ENCODE measurements at places on chromosomes 1 and 21.

DNA sequence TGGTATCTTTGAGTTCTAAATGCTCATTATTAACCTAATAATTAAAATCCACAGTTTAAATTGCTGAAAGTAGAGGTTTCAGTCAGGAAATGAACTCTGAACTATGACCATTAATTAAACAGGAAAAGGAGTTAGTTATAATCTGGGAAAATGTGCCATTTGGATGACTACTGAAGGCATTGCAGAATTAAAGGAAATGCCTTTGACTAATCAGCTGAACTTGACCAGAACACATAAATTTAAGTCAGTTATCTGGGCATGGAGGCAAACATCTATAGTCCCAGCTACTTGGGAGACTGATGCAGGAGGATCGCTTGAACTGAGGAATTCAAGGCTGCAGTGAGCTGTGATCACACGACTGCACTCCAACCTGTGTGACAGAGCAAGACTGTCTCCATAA lies 31.9 kb downstream of the SLC44A5 start:
- peak; percentile 15 for DNase-seq

DNA sequence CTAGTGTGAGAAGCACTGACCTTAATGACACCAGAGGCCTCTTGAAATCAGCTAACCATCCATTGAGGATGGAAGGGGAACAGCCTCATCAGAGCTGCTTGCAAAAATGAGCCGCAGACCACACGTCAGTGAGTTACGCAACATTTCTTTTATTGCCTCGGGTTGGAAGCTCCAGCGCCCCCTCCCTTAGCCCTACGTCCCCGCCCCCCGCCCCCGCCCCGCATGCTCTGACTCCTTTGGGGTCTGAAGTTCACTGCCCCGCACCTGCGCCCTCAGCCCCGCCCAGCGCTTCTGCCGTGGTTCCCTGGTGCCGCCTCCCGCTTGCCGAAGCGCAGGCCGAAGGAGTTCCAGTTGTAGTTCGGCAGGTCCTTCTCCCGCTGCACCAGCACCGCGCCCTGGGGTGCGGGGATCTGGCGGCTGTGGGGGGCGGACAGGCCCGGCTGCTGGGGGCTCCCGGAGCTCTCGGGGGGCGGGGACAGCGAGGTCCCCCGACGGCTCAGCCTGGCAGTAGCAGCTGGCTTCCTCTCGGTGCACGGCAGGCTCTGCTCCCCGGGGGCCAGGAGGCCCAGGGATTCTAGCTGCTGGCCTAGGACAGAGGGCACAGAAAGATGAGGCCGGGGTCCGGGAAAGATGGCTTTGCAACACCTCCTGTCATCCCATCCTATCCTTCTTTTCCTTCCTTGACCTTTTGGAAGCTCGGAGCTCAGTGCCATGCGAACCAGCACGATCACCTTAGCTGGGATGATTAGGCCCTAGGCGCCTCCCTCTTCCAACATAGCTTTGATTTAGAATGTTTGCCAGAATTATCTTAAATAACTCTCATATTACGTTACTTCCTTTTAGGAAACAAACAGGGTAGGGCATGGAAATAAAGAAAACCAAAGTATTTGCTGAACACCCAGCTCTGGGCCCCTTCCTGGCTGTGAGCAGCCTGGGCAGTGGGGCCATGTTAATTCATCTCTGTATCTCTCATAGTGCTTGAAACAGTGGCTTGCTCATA lies 5.8 kb downstream of the KISS1 start:
- DNase-seq = no peak

DNA sequence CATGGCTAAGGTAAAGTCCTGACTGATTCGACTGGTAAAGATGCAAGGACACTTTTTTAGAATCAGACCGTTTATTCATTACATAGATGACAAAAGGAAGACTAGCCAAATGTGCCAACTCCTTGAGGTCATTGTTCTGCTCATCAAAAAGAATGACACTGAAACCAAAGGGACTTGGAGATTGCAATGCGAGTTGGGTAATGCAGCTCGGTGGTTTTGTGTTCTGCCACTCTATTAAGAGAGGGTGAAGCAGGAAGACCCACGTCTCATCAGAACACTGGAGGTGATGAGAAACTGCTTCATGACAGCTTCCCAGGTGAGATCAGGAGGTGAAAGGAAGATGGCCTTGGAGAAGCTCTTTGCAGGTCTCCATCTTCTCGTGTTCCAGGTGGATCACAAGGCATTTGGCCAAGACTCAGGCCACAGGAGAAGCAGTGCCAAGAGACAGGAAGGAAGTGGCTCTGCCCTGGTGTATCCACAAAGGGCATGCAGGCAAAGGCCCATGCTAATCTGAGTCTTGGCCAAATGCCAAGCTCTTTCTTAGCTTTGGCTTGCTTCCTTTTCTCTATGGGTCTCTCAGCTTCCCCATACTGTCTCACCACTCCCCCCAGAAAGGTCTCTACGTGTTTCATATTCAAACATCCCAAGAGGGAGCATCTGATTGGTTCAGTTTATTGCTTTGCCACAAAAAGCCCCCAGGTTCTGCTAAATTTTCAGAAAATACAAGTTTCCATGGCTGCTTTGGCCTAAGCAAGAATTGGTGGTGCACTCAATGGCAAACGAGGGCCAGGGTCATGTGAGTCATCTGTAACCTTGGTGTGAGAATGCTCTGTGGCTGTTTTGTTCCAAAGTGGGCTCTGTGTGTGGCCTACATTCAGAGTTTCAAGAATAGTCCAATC lies 5.7 kb upstream of the CCT8 start:
- no peak for DNase-seq

GRCh38 chr1:41434748-41435449 lies 49.6 kb downstream of the EDN2 start:
- no peak for DNase-seq

- DNase-seq = no peak
Measured at GRCh38 chr1:240878631-240879030, 266.7 kb upstream of the GREM2 start.

DNA sequence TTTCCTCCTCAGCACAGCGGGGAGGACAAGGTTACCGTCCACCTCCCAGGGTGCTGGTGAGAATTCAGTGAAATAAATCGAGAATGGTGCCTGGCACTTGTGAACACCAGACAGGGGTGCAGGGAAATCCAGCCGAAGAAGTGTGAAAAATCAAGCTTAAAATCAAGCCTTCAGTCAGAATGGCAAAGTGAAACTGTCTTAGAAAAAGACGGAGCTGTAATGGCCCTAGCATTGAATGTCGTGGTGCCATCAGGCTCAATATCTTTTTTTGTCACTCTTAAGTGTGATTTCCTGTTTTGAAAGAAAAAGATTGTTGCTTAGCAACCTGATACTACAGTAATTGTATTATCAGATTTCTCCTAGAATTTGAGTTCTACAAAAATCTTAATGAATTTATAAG lies 22.1 kb downstream of the EDARADD start:
- DNase-seq = no peak

- DNase-seq = no peak
Measured at GRCh38 chr1:91501971-91502671, 1.5 kb downstream of the CDC7 start.

GRCh38 chr1:117146072-117146471 lies 24.5 kb upstream of the TRIM45 start:
- peak; percentile 16 for DNase-seq

GRCh38 chr1:160850541-160850940 lies 12.1 kb downstream of the CD244 start:
- no peak for DNase-seq

- no peak for DNase-seq
Measured at GRCh38 chr1:169009666-169010065, 96.8 kb upstream of the ATP1B1 start.

DNA sequence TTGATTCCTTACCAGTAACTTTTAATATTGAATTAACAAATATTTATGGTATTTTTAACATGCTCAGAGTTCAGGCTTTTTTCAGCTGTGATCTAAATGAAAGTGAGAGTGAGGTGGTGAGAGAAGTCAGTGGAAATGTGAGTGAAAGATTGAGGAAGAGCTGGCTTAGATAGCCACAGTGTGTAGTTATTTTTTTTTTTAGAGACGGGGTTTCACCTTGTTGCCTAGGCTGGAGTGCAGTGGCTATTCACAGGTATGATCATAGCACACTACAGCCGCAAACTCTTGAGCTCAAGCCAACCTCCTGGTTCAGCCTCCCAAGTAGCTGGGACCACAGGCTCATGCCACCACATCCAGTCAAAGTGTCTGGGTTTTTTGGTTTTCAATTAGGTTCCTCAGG lies 10.9 kb downstream of the RNF11 start:
- no peak for DNase-seq

Data from kidney glomerular epithelial cell (primary cell).